ENCODE measurements at places on chromosomes 11 and 22. TPM values are rescaled to one million over a fixed set of nuclear protein-coding genes. Genes with fewer than 3 reads are reported as not detected.

MPEG1 gene
- total RNA-seq, result not detected

SCT gene
- total RNA-seq, result not detected

HEPHL1 gene
- not detected for total RNA-seq

MPPED2 gene
- total RNA-seq, result not detected

F2 gene
- total RNA-seq, result 2.1 TPM

RBMXL2 gene
- not detected for total RNA-seq

ISX gene
- not detected for total RNA-seq

CHRM1 gene
- 0.24 TPM for total RNA-seq

OR52N4 gene
- total RNA-seq, result not detected

BCR gene
- 19.7 TPM for total RNA-seq

RTL10 gene
- total RNA-seq, result 9.7 TPM

SMCO4 gene
- 26.9 TPM for total RNA-seq

SLC25A18 gene
- 0.82 TPM for total RNA-seq

ART5 gene
- total RNA-seq, result 0.27 TPM

SLN gene
- total RNA-seq, result 2.8 TPM

OR2D2 gene
- total RNA-seq, result not detected

KCTD14 gene
- 1.6 TPM for total RNA-seq

Data from A549 treated with dexamethasone at 1 μM for 4 hours (cell line).